ENCODE measurements at places on chromosomes 12 and 14.

DNA sequence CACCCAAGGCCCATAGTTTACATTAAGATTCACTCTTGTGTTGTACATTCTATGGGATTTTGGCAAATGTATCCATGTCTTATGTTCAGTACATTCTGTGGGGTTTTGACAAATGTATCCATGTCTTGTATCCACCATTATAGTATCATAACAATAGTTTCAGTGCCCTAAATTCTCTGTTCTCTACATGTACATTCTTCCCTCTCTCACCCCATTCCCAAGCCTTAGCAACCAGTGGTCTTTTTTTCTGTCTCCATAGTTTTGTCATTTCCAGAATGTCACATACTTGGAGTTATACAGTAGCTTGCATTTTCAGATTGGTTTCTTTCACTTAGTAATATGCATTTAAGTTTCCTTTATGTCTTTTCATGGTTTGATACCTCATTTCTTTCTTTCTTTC, 6.7 kb downstream of the TOGARAM1 start:
- no peak for DNase-seq

DNA sequence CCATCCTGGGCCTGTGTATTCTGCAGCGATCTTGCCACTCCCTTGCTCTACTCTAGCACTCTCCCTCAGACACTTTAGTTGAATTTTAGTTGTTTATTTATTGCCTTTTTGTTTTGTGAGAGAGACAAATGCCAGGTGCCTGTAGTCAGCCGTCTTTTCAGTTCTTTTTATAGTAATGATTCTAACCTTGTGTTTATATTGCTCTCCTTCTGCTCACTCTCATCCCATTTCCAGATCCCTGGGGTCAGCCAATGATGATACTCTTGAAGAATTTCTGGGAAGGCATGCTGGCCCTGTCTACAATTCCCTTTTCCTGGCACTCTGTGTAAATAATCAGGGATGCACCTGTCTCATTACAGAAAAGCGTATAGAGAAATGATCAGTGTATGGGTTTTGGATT, 334.1 kb upstream of the MIS18BP1 start:
- DNase-seq, result no peak

- DNase-seq, result no peak
Observed at GRCh38 chr12:128137140-128137539, 129.8 kb upstream of the TMEM132C start.

DNA sequence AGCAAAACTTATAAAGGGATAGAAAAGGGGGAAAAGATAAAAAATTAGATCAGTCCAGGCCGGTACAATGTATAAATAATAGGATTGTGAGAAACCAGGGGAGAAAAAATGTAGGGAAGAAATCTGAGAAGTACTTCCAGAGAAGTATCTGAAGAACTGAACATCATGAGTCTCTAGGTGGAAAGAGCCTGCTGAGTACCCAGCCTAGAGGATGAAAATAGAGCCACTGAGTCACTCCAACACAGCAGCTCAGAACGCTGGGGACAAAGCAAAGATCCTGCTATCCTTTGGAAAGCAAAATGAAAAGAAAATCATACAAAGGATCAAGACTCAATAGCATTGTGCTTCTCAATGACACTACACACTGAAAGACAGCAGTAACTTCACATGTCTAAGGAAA, 138.0 kb downstream of the ANO6 start:
- DNase-seq, result no peak

DNA sequence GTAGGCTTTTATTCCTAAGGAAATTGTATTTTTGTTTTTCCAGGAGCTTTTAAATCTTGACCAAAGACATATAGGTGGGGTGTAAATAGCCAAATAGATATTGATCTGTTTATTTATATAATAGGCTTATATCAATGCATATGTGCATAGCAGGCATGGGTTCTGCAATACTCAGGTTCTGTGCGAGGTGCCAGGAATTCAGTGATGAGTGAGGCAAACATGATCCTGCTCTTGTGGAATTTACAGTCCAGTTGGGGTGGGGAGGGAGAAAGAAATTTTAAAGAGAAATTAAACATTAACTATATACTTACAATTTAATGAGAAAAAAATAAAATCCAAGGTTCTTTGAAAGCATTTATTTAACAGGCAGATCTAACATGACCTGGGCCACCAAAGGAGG, 160.3 kb upstream of the HIF1A start:
- no peak for DNase-seq

- DNase-seq, result no peak
Observed at GRCh38 chr12:7872566-7873319, at the start of gene SLC2A14. Gene SLC2A14 (minus strand): TSS chr12:7872915. CDS start chr12:7869880, 3,035 bp downstream.

DNA sequence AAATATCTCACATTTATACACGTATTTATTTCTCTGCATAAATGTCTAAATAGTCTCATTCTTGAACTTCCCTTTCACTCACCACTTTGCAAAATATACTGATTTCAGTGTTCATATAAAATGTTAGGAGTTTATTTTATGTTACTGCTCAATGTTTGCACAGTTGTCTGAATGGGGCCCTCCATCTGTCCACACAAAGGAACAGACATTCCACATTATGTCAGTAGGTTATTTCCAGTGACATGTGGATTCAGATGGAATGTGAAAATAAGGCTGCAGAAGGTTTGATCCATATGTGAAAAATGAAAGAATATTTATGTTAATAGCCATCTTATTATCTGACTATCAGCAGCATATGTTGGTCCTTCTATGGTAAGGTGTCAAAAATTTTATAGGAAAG, 994.4 kb upstream of the SEL1L start:
- DNase-seq, result no peak

DNA sequence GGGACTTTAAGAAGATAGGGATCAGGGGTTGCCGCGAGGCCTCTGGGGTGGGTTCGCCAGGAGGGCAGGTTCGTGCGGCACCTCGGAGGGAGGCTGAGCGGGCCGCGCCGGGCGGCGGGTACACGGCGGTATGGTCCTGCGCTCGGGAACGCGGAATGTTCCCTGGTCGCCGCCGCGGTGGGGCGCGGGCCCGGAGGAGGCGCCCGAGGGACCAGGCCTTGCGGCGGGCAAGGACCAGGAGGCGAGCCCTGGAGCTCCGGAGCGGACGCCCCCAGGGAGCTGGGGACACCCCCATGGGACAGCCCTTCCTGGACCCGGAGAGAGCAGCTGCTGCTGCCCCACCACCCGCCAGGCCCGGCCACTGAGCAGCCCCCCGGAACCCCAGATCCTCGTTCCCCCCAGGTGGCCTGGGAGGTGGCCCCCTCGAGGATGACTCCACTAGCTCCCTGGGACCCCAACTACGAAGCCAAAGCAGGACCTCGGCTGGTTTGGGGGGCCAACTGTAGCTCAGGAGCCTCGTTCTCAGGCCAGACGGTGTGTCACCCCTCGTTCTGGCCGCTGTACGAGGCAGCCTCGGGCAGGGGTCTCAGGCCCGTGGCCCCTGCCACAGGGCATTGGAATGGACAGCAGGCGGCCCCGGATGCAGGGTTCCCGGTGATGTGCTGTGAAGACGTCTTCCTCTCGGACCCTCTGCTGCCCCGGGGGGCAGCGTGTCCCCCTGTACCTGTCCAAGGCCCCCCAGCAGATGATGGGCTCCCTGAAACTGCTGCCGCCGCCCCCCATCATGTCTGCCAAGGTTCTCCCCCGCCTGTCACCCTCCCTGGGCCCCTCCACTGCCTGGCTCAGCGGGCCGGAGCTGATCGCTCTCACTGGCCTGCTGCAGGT, 45.6 kb upstream of the SLC8A3 start:
- DNase-seq, result no peak

DNA sequence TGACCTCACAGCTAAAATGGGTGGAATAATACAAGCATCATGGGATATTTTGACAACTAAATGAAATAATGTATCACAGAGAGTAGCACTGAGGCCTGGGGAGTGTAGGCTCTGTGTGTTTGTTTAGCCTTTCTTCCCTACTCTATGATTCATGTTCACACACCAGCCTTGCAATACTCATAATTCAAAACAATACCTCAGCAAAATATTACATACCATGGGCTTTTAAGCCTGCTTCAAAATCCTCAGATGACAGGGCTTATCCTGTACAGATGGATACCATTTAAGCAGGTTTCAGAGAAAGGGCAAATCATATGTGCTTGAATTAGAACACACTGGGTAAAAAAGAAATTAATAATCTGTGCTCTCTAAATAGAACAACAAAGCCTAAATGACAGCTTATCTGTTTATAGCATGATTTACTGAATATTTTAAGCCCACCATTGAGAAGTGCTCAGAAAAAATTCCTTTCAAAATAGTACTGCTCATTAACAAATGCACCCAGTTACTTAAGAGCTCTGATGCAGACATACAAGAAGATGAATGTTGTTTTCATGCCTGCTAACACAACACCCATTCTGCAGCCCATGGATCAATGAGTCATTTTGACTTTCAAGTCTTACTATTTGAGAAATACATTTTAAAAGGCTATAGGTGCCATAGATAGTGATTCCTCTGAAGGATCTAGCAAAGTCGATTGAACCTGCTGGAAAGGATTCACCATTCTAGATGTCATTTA, 84.9 kb upstream of the ADAMTS20 start:
- no peak for DNase-seq

- DNase-seq, result no peak
Observed at GRCh38 chr12:19744705-19745218, 305.5 kb downstream of the AEBP2 start.

DNA sequence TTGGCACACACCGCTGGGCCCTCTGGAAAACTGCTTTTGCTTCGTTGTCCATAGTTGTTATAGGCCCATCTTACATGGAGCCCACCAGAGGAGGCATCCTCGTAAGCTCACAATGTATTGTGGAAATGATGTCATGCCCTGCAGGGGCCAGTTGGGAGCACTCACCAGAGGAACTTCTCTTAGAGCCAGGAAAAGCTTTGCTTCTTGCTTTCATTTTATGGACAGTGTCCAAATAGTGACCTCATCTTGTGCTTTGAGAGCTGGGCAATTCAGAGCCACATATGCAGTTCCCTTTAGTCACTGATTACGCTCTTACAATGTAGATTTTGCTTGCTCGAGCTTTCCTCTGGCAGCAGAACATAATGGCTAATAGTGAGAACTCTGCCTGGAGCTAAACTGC, 275.6 kb downstream of the AACS start:
- DNase-seq, result no peak

All from thymus (tissue), 14 donors.